ENCODE measurements at places on chromosomes 3 and 15.

GRCh38 chr3:187011915-187012314 is 81.6 kb downstream of the ST6GAL1 start:
- no peak for DNase-seq

- DNase-seq, result peak; percentile 57
These were observed 118.3 kb upstream of the NEO1 start for GRCh38 chr15:72933976-72934375.

DNA sequence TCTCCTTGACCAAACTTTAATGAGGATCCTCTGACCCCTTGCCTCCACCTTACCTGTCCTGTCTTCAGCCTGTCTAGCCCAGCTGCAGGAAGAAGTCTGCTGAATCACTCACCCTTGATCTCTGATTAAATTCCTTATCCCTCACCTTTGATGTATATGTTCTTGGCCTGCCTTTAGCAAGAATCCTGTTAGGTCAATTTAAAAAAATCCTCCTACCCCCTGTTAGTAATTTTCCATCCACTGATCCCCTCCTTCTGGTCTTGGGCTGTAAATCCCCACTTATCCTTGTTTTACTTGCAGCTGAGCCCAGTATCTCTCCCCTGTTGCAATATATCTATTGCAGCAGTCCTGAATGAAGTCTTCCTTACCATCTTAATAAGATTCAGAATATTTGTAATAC is 39.0 kb downstream of the MYH15 start:
- no peak for DNase-seq

DNA sequence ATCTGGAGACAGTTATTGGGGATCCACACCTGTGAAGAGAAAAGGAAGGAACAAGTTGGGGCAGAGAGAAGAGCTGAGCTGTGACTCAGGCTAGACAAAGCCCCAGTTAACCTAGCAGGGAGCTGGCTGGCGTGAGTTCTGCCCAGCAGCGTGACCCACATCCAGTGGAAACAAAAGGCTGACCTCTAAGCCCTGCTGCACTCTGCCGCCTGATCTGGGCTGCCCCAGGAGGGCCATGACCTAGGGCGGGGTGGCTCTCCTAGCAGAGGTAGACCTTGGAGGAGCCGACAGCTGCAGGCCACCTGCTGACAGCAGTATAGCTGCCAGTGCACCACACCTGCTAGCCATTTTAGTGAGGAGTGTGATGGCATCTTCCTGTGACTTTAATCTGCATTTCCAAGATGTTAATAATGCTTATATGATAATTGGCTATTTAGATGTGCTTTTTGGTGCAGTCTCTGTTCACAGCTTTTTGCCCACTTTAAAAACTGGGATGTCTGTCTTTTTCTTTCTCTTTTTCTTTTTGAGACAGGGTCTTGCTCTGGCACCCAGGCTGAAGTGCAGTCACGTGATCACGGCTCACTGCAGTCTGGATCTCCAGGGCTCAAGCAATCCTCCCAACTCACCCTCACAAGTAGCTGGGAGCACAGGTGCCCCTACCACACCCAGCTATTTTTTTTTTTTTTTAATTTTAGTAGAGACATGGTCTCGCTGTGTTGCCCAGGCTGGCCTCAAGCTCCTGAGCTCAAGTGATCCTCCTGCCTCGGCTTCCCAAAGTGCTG is 78.1 kb downstream of the LSM3 start:
- no peak for DNase-seq

GRCh38 chr3:135806317-135806716 is 159.2 kb upstream of the PPP2R3A start:
- DNase-seq, result no peak

- DNase-seq, result peak; percentile 42
These were observed 2.9 kb downstream of the SCN5A start for GRCh38 chr3:38646630-38647029.

DNA sequence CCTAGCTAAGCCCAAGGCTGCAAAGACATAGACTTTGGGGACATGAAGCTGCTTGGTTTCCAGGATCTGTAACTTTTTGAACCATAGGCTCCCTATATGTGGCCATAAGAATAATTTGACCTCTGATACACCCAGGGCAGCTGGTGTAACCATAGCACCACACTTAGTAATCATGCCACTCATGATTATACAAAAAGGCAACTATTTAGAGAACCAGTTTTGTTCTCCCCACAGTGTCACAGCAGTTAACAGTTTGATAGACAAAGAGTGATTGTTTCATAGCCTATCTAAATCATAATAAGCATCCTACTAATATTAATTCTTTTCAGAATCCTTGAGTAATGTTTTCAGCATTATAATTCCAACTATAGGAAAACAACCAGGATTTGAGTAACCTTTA is 334.9 kb downstream of the NEK10 start:
- DNase-seq, result no peak

DNA sequence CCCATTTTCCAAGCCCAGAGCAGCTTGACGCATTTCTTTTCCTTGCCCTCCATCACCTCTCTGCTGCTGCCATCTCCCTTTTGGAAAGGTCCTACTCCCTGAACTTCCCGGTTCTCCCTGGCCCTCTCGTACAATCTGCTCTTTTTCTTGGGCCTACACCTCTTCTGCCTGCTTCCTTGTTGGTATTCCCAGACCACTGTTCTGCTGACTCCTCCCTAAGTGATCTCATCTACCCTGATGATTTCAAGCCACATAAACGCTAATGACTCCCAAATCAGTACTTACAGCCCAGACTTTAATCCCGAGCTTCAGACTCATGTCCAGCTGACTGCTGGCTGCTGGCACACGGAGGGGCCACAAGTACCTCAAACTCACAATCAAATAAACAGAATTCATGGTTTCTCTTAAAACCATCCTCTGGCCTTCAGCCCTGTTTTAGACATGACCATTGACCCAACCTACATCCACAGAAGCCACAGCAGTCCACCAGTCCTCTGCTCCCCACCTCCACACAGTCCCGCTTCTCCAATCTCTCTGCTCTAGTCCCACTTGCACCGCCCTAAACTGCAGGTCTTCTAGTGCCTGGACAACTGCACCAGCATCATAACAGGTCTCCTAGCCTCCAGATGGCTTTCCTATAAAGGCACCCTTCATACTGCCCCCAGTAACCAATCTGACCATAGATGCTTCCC is 57.6 kb downstream of the AAGAB start:
- peak; percentile 73 for DNase-seq

- no peak for DNase-seq
These were observed 59.7 kb downstream of the PDCD6IP start for GRCh38 chr3:33858131-33858530.

GRCh38 chr15:90046911-90047392 is 45.8 kb downstream of the ZNF710 start:
- no peak for DNase-seq

GRCh38 chr15:88986949-88987590 is 73.9 kb upstream of the MFGE8 start:
- no peak for DNase-seq

- DNase-seq, result peak; percentile 46
These were observed 27.6 kb downstream of the LRIG1 start for GRCh38 chr3:66473181-66473580.

DNA sequence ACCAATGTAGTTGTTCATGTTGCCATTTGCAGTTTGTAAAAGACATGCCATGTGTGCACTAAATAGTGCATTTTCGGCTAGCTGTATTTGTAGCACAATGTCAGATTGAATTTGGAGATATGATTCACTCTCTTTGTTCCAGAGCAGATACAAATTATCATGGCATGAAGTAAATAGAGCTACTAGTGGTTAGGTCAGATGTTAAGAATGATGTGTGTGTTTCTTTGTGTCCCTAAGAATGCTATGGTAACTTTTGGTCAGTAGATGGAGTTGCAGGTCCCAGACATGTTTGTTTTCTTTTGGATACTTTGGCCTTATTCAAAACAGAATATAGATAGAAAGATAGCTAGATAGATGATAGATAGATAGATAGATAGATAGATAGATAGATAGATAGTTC is 595.8 kb downstream of the NLGN1 start:
- peak; percentile 75 for DNase-seq

DNA sequence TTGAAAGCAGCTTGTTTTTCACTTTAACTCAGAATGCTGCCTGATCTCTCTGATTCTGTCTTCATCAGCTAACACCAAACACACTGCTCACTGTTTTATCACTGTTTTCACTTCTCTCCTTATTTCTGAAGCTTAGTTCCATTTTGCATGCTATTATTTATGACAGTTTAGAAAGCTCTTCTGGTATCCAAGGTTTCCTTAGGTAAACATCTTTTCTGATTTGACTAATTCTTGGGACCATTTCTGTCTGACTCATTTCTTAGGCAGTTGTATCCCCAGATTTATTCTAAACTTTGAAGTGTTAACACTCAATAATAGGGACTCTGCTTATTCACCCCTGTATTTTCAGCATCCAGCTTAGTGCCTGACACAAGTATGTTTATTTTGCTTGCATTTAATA is 167.7 kb downstream of the BCHE start:
- peak; percentile 2 for DNase-seq

- DNase-seq, result no peak
These were observed 27.7 kb downstream of the PTH1R start for GRCh38 chr3:46905213-46905560.

GRCh38 chr3:193831495-193832455 is 238.8 kb downstream of the OPA1 start:
- DNase-seq, result no peak

GRCh38 chr3:46846624-46847542 is 16.4 kb downstream of the MYL3 start:
- no peak for DNase-seq

GRCh38 chr3:9249273-9250192 is at the start of gene SRGAP3:
Gene SRGAP3 (minus strand): TSS chr3:9249646. CDS start chr3:9248951, 695 bp downstream.
- peak; percentile 88 for DNase-seq

- DNase-seq, result no peak
These were observed 3.1 kb downstream of the MAP3K13 start for GRCh38 chr3:185366074-185366335.

GRCh38 chr3:147418371-147418781 is 9.2 kb downstream of the ZIC1 start:
- peak; percentile 48 for DNase-seq

DNA sequence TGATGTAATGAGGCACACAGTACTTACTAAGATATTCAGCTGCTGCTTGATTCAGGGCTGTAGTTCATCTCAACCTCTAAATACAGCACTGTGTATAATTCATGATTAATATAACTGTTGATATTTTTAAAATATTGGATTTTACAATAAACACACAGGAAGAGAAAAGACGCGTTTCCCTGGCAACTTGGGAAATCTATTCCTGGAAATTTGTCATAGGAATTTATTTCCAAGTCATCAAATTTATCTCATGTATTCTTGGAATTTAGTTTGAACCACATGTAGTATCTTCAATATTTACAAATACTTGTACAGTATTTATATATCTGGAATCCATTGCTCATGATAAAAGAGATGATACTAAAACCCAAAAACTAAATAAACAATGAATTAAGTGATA is 30.6 kb downstream of the EPHA3 start:
- peak; percentile 1 for DNase-seq

DNA sequence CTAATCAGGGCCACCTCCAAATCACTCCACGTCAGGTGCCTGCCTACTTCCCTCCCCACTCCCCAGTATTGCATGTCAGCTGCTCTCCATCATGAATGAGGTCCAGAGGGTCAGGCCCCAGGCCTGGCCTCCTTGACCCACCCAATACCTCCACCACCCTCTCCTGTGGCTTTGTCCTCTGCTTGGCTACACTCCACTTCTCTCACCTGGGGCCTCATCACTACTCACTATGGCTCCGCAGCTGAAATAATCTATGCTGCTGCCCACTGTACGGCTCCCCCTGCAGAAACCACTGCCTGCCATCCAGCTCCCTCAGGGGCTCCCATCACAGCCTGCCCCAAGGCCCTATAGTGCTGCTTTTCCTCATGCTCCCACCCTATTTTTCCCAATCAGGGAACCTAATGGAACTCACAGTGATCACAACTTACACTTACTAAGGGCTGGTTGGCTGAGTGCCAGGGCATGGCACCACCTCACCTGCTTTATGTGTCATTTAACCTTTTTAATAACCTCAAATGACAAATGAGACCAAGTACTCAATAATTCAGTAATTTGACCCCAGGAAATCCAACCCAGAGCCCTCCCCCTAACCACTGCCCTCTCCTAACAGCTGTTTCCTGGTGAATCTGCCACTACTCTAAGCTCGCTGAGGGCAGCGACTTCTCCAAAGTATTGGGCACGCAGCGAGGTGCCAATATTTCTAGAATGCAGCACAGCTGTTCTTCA is 2.3 kb downstream of the GORASP1 start:
- DNase-seq, result no peak

DNA sequence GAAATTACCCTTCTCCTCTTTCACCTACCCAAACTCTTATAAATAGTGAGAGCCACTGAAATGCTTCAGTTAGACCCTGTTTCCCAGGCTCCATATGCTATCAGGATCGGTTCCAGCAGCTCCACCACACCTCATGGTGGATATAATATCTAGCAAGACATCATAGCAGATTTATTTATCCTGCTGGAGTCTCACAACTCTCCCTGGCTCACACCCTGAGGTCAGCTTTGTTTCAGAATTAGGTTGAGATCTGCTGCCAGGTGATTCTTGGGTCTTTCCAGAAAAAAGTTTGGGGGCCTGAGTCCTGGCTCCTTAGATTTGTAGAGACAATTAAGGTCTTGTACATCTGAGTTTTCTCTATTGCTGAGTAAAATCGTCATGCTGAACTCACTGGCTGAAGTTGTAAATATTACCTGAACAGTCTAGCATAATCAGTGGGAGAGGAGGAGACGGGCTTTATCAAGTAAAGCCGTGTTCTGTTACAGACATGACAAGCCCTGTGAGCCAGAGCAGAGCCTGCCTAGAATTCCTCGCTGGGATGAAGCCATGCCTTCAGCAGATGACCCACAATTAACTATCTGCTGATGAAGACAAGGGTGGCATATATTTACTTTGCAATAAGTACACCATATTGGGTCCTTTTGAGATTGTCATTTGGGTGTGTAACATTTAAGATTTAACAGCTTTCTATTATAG is 131.6 kb downstream of the STAC start:
- no peak for DNase-seq

DNA sequence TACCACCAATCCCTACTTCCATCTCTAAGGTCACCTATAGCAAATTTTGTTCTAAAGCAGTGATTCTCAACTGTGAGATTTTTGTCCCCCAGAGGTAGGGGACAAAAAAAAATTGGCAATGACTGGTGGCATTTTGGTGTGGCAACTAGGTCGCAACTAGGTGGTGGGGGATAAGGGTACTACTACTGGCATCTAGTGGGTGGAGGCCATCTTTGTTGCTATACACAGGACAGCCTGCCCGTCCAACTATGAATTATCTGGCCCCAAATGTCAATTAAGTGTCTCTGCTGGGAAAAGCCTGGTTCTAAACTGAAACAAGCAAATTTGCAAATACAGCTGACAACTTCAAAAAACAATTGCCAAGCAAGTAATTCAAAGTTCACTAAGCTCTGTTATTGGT is 1.4 kb downstream of the MTMR10 start:
- DNase-seq, result no peak
